Activated T-cell treated with anti-CD3 and anti-CD28 coated beads, Interleukin-2, amount 50 U/mL, for 48 hours (primary cell): ENCODE measurements at places on chromosomes 11 and 22.
A peak's percentile ranks its signal among the peaks of the same experiment; 100 is the strongest.

DNA sequence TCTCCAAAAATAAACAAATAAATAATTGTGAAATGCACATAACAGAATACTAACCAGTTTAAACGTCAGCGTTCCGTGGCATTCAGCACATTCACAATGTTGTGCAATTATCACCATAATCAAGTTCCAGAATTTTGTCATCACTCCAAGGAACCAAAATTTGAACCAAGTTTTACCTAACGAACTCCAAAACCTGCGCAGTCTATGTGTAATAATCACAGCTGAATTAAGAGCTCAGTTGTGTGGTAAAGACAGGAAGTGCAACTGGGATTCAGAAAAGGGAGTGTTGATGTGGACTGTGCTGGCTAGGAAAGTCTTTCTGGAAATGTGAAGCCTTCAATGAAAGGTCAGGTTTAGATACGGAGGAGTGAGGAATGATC lies 5.4 kb upstream of the MCAM start:
- DNase-seq: no peak

DNA sequence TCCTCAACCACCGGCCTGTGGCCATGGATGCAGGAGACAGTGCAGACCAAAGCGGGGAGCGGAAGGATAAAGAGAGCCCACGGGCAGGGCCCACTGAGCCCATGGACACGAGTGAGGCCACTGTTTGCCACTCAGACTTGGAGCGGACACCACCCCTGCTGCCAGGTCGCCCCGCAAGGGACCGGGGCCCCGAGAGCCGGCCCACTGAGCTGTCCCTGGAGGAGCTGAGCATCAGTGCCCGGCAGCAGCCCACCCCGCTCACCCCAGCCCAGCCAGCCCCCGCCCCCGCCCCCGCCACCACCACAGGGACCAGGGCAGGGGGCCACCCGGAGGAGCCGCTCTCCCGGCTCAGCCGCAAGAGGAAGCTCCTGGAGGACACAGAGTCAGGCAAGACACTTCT lies 14.5 kb upstream of the SUSD2 start:
- DNase-seq: no peak

- DNase-seq: no peak
These were observed 16.4 kb upstream of the GRAMD1B start for GRCh38 chr11:123413636-123414035.

- DNase-seq: peak; percentile 34
These were observed 15.2 kb downstream of the TMPRSS5 start for GRCh38 chr11:113690619-113691569.

DNA sequence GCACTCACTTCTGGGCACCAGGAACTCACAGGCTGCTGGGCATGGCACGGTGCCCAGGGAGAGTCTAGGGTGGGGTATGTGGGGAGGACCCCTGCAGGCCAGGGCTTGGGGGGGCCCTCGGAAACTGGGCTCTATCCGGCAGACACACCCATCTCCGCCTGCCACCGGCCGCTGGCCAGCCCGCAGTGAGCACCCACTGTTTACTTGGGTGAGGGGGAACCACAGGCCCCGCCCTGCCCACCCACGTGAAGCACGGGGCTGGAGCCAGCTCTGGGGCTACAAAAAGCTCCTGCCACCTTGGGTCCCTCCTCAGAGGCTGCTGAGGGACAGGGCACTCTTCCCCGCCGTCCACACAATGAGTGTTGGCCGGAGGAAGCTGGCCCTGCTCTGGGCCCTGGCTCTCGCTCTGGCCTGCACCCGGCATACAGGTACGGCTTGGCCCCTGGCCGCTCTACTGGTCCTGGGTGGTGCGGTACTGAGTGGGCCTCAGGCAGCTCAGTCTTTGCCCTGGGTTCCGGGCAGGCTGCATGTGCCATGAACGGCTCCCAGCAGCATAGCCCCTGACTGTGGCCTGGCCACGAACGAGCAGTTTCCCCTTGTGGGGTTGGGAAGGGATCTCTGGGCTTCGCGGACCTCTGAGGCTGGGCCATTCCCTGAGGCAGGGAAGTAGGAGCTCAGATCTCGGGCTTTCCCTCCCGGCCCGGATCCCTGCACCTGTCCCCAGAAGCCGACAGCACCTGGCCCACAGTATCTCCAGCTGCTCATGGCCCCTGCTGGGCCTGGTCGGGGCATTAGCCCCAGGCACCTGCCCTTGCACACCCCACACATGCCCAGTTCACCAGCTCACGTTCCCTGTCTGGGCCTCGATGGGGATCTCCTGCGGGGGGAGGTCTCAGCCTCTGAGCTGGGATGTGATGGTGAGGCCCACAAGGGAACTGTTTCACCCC lies at the start of gene MUC5AC:
TSS of gene MUC5AC (plus strand) at position 309 of the 947 bp plus-strand sequence. CDS start at position 356, 47 bp downstream.
- no peak for DNase-seq

- no peak for DNase-seq
These were observed 3.0 kb downstream of the C11orf52 start for GRCh38 chr11:111921541-111922230.

GRCh38 chr22:40982482-40983385 lies 31.6 kb downstream of the RBX1 start:
- DNase-seq: no peak
